Stimulated activated CD4-positive, alpha-beta T cell treated with anti-CD3 and anti-CD28 coated beads, Interleukin-15, amount 100 ng/mL, for 48 hours (primary cell): ENCODE measurements at places on chromosomes 13 and 19.

DNA sequence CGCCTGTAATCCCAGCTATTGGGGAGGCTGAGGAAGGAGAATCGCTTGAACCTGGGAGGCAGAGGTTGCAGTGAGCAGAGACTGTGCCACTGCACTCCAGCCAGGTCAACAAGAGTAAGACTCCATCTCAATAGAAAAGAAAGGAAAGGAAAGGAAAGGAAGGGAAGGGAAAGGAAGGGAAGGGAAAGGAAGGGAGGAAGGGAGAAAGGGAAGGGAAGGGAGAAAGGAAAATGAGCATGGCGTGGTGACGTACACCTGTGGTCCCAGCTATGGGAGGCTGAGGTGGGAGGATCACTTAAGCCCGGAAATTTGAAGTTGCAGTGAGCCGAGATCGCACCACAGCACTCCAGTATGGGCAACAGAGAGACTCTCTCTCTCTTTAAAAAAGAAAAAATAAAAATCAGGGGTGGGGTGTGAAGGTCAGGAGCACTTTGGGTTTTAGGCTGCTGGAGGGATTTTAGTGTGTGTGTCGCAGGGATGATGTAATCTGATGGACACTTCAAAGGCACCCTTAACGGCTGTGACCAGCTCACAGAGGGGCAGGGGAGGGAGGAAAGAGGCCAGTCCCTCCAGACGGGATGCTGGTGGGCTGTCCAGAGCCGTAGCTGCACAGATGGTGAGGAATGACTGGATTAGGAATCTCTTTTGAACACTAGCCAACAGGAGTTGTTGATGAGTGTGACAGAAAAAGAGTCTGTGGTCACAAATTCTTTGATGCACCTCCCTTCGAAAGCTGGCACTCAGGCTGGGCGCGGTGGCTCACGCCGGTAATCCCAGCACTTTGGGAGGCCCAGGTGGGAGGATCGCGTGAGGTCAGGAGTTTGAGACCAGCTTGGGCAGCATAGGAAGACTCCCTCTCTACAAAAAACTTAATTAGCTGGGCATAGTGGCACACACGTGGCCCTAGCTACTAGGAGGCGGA is 27.6 kb downstream of the TMPRSS9 start:
- no peak for DNase-seq

- DNase-seq, result no peak
Observed at GRCh38 chr19:10290876-10291553, 1.3 kb downstream of the ICAM5 start.

DNA sequence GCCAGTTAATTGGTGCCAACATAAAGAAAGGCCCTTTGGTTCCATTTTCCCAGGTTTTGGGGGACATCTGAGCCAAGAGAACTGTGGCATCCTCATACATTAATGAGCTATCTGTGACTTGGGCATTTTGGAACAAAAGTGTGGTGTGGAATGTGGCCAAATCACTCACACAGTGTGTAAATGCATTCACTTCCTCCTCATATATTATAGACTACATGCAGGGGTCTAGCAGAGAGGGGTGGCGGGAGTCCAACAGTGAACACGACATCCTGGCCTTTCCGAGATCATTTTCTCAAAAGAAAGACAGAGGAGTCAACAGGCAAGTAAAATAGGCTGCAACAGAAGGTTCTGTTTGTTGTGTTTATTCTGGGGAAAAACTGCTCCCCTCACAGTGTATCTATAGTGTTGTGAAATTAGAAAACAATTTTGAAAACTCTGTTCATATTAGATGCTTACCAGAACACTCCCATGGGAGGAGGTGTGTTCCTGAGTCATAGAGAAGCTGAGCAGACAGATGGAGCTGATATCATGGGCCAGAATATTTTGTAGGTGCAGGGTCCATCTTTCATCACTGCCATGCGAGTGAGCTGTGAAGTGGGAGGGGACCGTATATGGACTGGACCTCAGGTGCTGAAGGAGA is 36.9 kb downstream of the PABPC3 start:
- DNase-seq, result no peak

GRCh38 chr19:49936549-49936948 is 7.2 kb upstream of the NUP62 start:
- no peak for DNase-seq

GRCh38 chr19:38145623-38146022 is 78.4 kb downstream of the DPF1 start:
- DNase-seq, result no peak

- no peak for DNase-seq
Observed at GRCh38 chr19:19566306-19566705, 28.2 kb downstream of the CILP2 start.

DNA sequence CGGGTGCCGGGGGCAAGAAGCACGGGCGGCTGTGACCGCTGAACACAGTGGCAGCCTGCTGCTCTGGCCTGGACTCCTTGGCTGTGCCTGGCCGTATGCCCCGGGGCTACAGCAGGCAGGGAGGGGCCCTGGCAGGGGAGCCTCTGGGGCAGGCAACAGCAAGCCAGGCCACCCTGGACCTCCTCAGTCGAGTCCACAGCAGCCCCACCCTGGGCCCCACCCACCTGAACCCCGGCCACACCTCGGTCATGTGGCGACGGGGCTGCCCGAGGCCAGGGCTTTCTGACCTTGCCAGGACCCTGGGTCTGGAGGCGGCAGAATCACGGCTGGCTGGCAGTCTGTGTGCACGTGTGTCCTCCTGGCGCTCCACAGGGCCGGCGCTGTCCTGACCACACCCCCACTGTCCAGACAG is 8.7 kb downstream of the CILP2 start:
- DNase-seq, result no peak

- DNase-seq, result no peak
Observed at GRCh38 chr19:54459282-54460229, 4.0 kb downstream of the LENG9 start.

DNA sequence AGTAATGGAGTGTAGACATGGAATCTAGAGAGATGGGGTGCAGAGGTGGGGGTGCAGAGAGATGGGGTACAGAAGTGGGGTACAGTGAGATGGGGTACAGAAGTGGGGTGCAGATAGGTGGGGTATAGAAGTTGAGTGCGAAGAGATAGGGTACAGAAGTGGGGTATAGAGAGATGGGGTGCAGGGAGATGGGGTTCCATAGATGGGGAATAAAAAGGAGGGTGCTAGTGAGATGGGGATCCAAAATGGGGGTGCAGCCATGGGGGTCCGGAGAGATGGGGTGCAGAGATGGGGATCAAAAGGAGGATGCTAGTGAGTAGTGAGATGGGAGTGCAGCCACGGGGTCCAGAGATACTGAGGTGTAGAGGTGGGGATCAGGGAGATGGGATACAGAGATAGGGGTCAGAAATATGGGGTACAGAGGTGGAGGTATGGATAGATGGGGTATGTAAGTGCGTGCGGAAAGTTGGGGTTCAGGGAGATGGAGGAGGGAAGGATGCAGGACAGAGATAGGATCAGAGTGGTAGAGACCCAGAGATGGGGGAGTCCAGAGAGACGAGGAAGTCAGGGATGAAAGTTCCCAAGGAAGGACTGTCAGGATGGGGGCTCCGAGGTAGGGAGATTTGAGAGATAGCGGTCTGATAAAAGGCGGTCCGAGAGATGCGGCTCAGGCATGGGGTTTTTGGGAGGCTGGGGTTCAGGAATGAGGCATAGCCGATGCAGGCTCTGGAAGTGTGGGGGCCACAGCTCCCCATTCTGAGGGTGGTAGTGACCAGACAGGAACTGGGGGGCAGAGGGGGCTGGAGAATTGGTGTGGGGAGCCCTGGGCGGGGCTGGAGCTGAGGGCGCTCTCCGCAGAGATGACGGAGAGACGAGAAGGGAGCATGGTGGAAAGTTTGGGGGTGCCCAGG is 3.4 kb downstream of the PALM3 start:
- no peak for DNase-seq
